ENCODE measurements at places on chromosomes 4 and X.

- DNase-seq = no peak
Measured at GRCh38 chr4:124065936-124066335, 646.6 kb downstream of the ANKRD50 start.

DNA sequence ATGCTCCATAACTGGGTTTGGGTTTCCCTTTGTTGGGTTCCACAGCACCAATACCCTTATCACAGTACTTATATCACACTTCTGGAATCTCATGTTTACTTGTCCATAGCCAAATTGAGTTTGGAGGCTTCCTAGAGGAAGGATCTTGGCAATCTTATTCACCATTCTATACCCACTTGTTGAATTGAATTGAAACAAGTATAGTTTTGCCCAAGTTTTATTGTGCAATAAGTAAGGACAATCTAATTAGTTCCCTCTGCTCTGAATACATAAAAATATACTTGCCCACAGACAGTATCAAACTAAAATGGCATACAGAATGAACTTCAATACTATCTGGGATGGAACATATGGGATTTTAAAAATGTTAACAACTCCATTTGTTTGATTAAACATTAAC is 40.3 kb downstream of the SEC31A start:
- DNase-seq = no peak

DNA sequence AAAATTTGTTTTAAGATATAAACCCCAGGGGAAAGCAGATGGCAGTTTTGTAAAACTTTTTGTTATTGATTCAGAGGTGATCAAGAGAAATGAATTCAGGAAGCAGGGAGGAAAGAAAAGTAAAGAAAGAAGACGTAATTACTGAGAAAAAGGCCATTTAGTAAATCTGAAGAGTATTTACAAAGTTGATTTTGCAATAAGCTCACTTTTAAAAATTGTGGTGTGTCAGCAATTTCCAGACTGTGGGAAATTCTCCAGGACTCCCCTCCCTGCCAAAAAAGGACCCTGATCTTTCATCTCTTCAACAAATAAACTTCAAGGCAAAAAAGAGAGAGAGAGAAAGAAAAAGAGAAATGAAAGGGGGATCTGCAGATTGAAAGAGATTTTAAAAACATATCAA is 36.6 kb downstream of the PCYT1B start:
- DNase-seq = no peak

DNA sequence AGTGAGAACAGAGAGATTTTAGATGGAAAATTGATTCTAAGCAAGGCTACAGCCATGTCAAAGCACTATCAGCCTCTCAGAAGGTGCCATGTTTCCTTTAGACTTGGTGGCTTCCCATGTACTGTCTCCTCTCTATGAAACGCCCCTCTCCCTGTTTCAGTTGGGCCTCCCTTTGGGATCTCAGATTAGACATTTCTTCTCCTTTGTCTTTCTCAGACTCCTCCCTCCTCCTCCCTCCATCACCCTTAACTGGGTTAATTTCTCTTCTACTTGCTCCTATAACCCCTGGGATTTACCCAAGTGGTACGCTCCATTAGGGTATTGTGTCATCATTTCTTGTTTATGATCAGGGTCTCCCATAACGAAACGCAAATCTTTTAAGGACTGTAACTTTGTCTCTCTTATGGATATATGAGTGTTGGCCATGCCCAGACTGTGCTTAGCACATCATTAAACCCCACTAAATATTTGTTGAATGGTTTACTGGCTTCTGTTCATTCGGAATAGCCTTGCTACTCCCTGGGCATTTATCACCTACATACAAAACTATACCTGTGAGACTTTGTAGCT is 106.8 kb downstream of the FAM9B start:
- DNase-seq = no peak

DNA sequence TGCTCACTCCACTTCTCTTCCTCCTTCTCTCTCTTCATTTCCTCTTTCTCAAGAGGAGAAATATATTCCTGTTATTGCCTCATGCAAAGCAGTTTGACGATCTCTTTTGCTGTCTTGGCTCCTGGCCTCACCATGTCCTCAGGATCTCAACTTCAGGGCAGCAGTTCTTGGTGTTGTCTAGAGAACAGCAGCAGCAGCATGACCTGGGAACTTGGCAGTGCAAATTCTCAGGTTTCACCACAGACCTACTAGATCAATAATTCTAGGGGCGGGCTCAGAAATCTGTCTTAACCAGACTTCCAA is 193.4 kb upstream of the EDNRA start:
- DNase-seq = no peak
